ENCODE measurements at places on chromosomes 4 and X. TPM values are rescaled to one million over a fixed set of nuclear protein-coding genes. Genes with fewer than 3 reads are reported as not detected.

Gene NCAPG
- total RNA-seq = 44.1 TPM

Gene GYG2
- total RNA-seq = 9.7 TPM

Gene ZCCHC12
- 0.07 TPM for total RNA-seq

Gene TCEANC
- total RNA-seq = 3.5 TPM

Gene NKX6-1
- 2.0 TPM for total RNA-seq

Gene CXCL1
- total RNA-seq = 527 TPM

Gene TMEM255A
- 0.07 TPM for total RNA-seq

Gene HPGDS
- total RNA-seq = 32.3 TPM

Gene ARL9
- not detected for total RNA-seq

Gene AMTN
- not detected for total RNA-seq

Gene ANXA10
- total RNA-seq = 2.5 TPM

Gene ARAF
- 57.0 TPM for total RNA-seq

Gene PARM1
- 0.52 TPM for total RNA-seq

Gene CLGN
- 69.0 TPM for total RNA-seq

Gene LRCH2
- total RNA-seq = 0.06 TPM

Gene SPACA5
- total RNA-seq = not detected

Gene NPY2R
- total RNA-seq = not detected

Gene MAGEE2
- not detected for total RNA-seq

Gene TEX13B
- not detected for total RNA-seq

Gene P2RY10
- not detected for total RNA-seq

Gene CFAP47
- total RNA-seq = 0.15 TPM

Gene EDA
- 0.67 TPM for total RNA-seq

Gene RFC1
- total RNA-seq = 51.8 TPM

Gene MTMR8
- 2.0 TPM for total RNA-seq

Gene DAPP1
- not detected for total RNA-seq

Data from NCI-H460 (cell line).